ENCODE measurements at places on chromosomes 5 and 9.

DNA sequence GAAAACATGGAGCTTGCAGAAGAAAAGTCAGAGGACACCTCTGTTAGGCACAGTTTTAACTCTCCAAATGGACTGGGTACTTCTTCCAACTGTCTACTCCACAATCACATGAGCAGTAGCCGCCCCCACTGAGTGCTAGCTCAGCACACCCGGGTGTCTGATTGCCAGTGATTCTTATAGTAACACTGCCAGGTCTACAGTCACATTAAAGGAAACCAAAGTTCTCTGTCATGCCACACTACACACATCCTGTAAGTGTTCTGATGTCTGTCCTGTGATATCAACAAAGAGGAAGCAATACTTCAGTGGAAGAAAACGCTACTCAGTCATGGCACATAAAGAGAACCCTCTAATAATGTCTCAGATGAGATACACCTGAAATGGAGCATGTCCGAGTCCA is at the start of gene HAVCR2:
TSS of gene HAVCR2 (minus strand) at position 69 of the 400 bp plus-strand sequence. CDS start at position 8, 61 bp downstream.
- no peak for DNase-seq

DNA sequence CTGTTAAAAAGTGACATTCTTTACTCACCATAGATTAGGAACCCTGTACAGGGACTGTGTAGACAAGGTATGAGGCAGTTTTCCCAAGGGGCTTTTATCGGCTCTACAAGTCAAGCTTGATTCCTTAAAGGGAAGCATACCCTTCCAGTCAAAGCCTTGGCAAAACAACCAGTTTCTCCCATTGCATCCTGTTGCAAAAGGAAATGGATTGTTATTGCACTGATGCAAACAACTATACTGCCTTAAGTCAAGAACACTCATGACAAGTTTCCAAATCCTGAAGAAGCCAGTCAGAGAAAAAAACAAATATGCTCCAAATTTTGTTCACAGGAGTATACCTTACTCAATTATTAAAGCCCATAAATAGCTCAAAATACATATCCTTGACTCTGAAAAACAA is 67.5 kb downstream of the RGMB start:
- DNase-seq = no peak

GRCh38 chr9:78595200-78595945 is 298.4 kb downstream of the PSAT1 start:
- no peak for DNase-seq

DNA sequence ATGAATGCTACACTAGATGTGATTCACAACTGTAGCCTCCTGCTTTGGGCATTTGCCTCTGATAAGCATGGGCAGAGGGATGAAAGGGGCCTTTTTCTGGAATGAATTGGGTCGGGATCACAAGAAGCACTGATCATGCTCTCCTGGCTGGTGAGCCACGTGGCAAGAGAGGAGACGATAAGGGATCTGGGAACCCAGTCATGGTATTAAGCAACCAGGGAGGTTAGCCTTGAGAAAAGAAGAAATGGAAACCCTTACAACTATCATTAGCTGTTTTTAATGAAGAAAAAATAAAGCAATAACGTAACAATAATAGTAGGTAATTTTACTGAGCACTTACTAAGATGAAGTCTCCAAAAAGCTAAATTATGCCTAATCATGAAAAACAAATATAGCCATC is 50.0 kb upstream of the RAI14 start:
- no peak for DNase-seq

DNA sequence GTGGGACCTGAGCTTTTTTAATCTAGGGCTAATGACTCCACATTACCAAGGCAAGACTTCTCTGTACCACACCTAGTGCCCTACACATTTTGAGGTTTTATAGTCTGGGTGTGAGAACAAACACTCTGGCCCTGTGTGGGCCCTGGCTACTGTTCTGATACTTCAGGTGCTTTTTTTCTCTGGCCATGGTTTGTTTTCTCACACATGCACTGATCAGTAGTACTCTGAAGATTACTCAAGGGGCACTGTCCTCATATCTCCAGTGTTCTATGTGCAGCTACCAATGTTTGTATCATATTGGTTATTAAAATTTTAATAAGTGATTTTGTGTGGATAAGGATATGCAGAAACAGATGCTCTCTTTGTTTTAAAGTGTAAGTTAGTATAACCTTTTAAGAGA is 5.9 kb upstream of the C9orf40 start:
- no peak for DNase-seq

- no peak for DNase-seq
Observed at GRCh38 chr9:125842242-125842641, 95.1 kb downstream of the PBX3 start.

GRCh38 chr5:120258123-120258522 is 206.0 kb upstream of the PRR16 start:
- DNase-seq = no peak

GRCh38 chr9:116355153-116355921 is 201.7 kb downstream of the PAPPA start:
- DNase-seq = no peak
